ENCODE measurements at places on chromosomes 7 and 10. TPM values are rescaled to one million over a fixed set of nuclear protein-coding genes. Genes with fewer than 3 reads are reported as not detected.

The CCDC172 gene
- not detected for total RNA-seq

The CUL1 gene
- total RNA-seq: 39.9 TPM

The HECW1 gene
- 2.5 TPM for total RNA-seq

The PLXNA4 gene
- total RNA-seq: not detected

The PON2 gene
- total RNA-seq: 51.7 TPM

The CAV1 gene
- 101 TPM for total RNA-seq

The NXPH1 gene
- not detected for total RNA-seq

The TAS2R5 gene
- total RNA-seq: not detected

The MINDY4 gene
- total RNA-seq: 12.3 TPM

The SSC4D gene
- 0.75 TPM for total RNA-seq

The TAF3 gene
- 2.2 TPM for total RNA-seq

The CPA1 gene
- not detected for total RNA-seq

The REPIN1 gene
- 91.9 TPM for total RNA-seq

The OR6B1 gene
- total RNA-seq: not detected

The TRPV5 gene
- total RNA-seq: 0.05 TPM

Measured in A375 (cell line).